ENCODE measurements at places on chromosomes 6 and 20. TPM values are rescaled to one million over a fixed set of nuclear protein-coding genes. Genes with fewer than 3 reads are reported as not detected.

Gene TMEM170B
- 2.9 TPM for total RNA-seq

Gene C20orf144
- 0.26 TPM for total RNA-seq

Gene SCUBE3
- 2.7 TPM for total RNA-seq

Gene ZBTB12
- 31.0 TPM for total RNA-seq

Gene ZNF391
- 4.4 TPM for total RNA-seq

Gene BFSP1
- total RNA-seq = 8.6 TPM

Gene HLA-G
- total RNA-seq = 2.7 TPM

Gene SIRPG
- not detected for total RNA-seq

Gene C20orf202
- 0.13 TPM for total RNA-seq

Gene NHSL1
- 30.8 TPM for total RNA-seq

Measured in H9 (cell line).